ENCODE measurements at places on chromosomes 7 and 10.

- DNase-seq, result no peak
Measured at GRCh38 chr10:64037071-64037661, 516.0 kb downstream of the REEP3 start.

DNA sequence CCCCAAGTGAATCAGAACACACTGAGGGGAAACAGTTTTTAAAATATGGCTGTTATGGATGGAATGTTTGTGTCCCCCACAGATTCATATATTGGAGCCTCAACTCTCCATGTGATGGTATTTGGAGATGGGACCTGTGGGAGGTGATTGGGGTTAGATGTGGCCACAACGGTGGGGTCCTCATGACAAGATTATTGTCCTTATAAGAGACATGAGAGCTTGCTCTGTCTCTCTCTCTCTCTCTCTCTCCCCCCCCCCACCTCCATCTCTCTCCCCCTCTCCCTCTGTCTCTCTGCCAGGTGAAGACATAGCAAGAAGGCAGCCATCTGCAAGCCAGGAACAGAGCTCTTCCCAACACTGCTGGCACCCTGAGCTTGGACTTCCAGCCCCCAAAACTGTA, 315.8 kb upstream of the MGMT start:
- DNase-seq, result no peak

DNA sequence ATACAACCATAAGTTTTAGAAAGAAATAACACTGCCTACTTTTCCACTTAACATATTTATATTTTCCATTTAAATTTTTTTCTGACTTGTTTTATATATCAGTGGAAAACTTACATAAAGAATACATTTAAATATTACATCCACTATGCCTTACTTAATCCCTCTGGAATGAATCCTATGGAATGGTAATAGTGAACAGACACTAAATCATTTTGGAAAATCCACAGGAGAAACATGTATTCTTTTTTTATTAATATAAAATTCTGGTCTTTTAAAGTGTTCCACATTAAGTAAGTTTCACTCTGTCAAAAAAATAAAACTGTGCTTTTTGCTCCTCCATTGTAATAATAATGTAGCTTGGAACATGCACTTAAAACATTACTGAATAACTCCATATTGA, 236.8 kb upstream of the LRRN3 start:
- no peak for DNase-seq

- no peak for DNase-seq
Measured at GRCh38 chr10:95312986-95313495, 22.2 kb upstream of the PDLIM1 start.

GRCh38 chr10:87915989-87916388, 52.6 kb downstream of the PTEN start:
- no peak for DNase-seq

DNA sequence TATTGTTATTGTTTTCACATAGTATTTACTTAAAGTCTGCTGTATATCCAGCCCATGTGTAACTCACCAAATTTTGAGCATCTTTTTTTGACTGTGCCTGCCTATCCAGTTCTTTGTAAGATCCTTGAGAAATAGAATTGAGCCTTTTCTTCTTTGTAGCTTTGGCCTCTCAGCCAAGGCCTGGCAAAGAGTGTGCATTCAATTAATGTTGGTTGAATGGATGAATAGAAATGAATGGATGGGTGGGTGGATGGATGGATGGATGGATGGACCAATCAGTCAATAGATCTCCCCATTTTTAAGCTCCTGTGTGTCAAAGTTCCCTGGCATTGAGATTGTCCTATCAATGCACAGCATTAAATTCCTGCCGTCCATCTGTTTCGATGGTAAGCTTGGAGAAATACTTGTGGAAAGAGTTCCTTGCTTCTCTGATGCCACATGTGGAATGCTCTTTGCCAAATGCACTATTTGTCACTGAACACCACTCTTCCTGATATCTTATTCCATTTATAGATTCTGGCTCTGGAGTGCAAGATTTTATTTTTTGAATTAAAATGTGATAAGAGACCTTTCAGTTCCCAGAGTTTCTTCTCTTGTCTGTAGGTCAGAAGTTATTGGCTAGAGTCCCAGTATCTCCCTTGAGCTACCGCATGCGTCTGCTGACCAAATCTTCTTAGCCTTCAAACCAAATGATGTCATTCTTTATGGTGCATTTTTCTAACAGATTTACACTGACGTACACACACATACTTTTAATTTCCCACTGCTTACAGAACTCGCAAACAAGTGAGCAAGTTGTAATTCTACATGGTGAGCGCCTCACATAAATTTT, 20.7 kb upstream of the ADRB1 start:
- DNase-seq, result no peak

DNA sequence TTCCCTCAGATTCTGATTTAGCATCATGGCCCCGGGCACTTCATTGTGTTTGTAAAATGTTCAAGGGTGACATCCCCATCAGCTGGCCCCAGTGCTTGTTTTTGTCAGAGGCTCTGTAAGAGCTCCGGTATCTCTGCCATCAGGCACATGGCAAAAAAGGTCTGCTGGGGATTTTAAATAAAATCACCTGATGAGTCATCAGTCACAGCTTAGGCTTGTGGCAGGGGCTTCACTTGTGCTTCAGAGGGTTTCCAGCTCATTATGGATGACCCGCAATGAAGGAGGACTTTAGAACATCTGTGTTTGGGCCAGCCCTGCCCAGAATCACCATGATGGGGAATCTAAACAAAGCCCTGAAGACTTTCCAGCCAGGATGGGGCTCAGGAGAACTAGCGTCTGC, 259.9 kb downstream of the ZEB1 start:
- no peak for DNase-seq
